ENCODE measurements at places on chromosomes 5 and 9.

DNA sequence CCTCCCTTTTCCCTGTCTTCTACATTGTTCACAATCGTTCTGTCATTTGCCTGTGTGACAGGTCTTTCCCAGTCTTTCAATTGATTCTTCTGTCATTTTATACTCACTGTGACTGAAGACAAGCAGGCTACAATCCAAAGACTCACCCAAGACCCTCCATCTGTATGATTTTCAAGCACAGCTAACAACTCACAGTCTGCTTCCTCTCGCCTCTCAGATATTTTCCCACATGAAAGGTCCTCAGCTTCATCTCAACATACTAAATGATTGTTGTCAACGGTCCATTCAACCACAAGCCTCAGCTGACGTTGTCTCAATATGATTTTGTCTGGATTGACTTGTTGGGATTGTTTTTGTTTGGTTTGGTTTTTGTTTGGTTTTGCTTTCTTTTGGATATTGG lies 346.5 kb downstream of the NFIB start:
- DNase-seq: no peak

GRCh38 chr9:95182854-95183563 lies 134.5 kb downstream of the FANCC start:
- DNase-seq: no peak

DNA sequence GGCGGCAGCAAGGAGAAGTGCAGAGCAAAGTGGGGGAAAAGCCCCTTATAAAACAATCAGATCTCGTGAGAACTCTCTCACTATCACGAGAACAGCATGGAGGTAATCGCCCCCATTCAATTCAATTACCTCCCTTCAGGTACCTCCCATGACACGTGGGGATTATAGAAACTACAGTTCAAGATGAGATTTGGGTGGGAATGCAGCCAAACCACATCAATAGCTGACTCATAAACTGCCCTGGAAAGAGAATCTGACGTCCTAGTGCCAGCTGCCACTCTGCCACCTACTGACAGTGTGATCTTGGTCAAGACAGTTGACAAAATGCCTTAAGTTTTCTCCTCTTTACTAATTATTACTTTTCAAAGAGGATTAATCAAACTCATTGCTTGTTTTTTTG lies 128.3 kb downstream of the GPBP1 start:
- DNase-seq: no peak

GRCh38 chr9:134403292-134403681 lies 77.0 kb downstream of the RXRA start:
- DNase-seq: no peak

DNA sequence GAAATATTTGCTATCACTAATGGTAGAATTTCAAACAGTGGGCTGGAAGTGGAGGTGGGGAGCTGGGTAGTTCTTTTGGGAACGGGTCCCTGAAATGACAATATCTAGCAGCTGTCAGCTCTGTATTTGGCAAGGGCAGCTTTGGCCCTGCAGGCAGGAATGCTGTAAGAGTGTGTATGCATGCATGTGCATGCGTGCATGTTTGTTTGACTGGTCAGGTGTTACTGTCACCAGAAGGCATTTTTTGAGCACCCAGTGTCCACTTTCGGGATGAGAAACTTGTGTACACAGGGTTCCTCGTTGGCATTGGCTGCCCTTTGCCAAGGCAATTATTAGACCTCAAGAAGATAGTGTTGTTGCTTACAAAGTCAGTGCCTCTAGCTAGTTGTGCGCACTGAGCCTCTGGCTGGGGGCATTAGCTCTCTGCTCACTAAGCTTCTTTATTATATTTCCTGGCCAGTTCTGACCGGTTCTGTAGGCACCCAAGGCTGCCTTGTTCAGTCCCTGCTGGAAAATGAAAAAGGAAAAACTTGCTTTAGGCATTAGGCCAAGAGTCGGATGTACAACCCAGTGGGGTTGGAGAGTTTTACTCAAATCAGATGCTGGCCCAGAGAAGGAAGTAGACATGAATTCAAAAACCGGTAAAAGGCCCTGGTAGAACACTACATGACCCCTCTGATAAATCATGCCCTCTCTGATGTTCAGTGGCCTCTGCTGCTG lies 2.0 kb downstream of the CYFIP2 start:
- DNase-seq: no peak

DNA sequence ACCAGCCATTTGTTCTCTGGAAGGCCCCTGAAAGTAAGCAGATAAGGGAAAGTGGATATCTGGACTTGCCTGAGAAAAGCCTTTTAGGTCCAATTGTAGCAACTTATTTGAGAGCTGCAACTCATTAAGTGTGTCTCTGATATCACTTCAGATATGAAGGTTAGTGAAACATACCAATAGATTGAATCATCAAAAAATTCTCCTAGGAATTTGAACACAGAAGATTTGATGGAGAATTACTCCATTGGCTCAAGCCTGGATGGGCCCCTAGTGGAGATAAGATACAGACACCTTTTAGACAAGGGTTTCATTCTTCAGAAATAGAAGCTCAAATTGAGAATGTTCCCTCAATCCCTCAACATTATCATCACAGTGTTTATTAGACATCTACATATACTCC lies 356.7 kb downstream of the NDUFS4 start:
- no peak for DNase-seq

DNA sequence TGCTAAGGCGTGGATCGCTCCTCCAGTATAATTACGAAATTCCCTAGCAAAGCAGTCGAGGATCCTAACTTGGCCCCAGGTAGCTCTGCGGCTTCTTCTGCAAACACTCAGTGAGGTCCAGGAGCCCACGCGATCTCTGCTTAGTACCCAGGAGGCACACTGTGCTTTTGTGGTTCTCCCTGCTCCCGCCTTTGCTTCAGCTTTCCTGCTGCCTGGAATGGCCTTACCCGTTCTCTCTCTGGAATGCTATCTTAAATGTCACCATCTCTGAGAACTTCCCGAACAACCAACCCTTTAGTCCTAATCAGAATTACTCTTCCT lies 639 bp downstream of the INVS start:
- no peak for DNase-seq

DNA sequence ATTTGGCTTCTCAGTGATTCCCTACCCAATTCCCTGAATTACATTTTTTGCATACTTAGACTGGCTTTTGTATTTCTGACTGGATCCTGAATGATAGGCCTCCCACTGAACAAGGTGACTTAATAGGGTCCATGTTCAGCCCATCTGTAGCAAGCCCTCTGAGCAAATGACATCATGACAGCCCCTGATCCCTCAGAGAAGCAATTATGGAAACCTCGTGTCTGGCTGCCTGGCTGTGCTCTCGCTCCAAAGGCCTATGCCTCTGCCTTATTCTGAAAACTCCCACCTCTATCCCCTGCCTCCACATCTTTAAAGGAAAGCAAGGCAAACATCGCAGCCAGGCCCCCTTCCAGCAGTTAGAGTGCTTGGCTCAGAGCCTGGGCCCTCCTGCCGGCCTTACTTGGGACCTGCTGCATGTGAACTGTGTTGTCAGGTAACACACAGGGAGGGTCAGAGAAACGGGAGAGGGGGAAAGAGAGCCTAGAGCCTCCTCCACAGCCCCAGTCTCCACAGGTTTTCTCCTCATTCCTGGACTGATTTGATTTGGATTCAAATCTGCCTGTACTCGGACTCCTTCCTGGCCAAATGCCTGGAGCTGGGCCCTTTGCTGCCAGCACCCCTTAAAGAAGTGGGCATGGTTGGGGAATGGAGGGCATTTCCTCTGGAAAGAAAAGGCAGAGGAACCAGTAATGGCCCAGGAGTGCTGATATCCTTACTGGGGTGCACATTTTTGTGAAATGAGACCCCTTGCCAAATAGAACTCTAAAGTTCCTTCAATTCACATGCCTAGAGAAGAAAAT lies 3.8 kb downstream of the DCANP1 start:
- no peak for DNase-seq

- DNase-seq: no peak
These were observed 65.7 kb downstream of the PCDH1 start for GRCh38 chr5:141812512-141812911.

DNA sequence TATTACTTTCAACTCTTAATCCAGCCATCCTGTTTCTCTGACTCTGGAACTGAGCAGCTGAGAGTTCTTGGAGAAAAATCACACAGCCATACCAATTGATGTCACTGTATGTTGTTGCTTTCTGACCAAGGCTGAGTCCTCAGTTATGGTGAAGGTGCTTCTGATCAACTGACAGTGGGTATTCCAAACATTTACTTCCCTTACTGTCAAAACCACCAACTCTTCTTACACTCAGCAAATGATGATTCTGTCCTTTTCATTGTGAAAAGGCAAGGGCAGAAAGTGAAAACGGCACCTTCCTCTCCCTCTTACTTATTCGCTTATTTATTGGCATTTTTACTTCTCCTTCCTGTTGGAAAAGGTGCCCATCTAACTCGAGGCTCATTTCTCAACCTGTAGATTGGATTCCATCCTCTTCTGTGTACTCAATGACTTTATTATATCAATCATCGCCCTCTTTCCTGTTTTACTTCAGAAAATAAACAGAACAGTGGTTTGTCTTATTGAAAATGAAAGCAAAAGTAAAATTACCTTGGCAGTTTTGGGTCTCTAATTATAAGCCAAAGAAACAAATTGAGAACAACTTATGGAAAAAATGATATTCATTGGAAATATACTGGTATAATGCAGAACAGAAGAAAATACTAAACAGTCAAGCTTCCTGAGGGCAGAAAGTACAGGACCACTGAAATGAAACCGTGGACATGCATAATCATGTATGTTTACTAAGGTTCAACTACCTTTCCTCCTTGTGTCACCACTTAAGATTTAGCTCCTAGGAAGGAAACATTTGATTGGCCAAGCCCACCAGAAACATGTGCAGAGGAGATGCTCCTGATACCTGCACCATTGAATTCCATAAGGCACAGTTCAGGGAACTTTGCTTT lies 104.5 kb upstream of the CHD1 start:
- DNase-seq: no peak

DNA sequence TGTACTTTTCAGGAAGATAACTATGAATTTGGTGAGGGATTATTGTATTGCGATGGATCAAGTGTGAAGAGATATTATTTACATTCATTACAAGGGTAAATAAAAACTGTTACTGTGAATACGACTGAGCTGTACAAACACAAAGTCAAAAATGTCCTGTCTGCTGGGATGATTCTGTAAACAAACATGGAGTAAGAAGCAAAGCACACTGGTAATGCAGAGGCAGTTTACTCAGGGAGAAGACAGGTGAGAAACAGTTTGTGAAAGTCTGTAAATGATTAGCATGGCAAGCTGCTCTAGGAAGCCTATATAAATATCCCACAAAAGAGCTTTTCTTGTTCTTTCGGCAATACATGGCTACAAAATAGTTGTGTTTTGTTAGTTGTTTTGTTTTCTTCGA lies 115.4 kb upstream of the GNA14 start:
- DNase-seq: no peak
